Stomach (tissue), 19 donors: ENCODE measurements at places on chromosomes 4 and X.

DNA sequence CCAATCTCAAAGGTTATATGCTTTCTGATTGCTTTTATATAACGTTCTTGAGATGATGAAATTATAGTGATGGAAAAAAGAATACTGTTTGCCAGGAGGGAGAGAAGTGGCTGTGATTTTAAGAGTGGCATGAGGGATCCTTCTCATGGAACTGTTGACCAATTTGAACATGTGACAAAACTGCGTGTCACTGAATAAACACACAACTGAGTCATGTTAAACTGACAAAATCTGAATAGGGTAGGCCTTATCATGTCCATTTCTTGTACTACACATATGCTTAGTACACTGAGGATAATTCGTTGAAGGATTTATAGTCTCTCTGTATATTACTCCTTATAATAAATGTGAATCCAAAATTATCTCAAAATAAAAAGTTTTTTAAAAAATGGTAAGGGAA, 22.2 kb upstream of the HSPA4L start:
- no peak overlapping the region for H3K4me3 ChIP-seq
- DNase-seq, result no peak
- H3K27me3 ChIP-seq, result no peaks in the 10 kb centered on the region
- H3K4me1 ChIP-seq, result no peaks in the 10 kb centered on the region
- H3K27ac ChIP-seq, result no peak overlapping the region

GRCh38 chr4:40842318-40842717, 92.6 kb downstream of the NSUN7 start:
- H3K4me1 ChIP-seq, result no peaks in the 10 kb centered on the region
- no peak overlapping the region for H3K4me3 ChIP-seq
- H3K27me3 ChIP-seq, result no peaks in the 10 kb centered on the region
- DNase-seq, result peak; percentile 27
- H3K27ac ChIP-seq, result no peak overlapping the region
- H3K36me3 ChIP-seq, result peaks cover 1% of the 10 kb centered on the region

GRCh38 chr4:53815281-53815680, 224.0 kb upstream of the LNX1 start:
- H3K27ac ChIP-seq, result no peak overlapping the region
- DNase-seq, result no peak
- H3K4me3 ChIP-seq, result no peak overlapping the region
- H3K4me1 ChIP-seq, result peaks cover 14% of the 10 kb centered on the region
- no peaks in the 10 kb centered on the region for H3K27me3 ChIP-seq

- no peaks in the 10 kb centered on the region for H3K27me3 ChIP-seq
- no peak for DNase-seq
- H3K4me3 ChIP-seq, result no peak overlapping the region
- no peaks in the 10 kb centered on the region for H3K4me1 ChIP-seq
- no peak overlapping the region for H3K27ac ChIP-seq
These were observed 297.7 kb upstream of the CLNK start for GRCh38 chr4:10982305-10982704.
